ENCODE measurements at places on chromosomes 4 and X.

DNA sequence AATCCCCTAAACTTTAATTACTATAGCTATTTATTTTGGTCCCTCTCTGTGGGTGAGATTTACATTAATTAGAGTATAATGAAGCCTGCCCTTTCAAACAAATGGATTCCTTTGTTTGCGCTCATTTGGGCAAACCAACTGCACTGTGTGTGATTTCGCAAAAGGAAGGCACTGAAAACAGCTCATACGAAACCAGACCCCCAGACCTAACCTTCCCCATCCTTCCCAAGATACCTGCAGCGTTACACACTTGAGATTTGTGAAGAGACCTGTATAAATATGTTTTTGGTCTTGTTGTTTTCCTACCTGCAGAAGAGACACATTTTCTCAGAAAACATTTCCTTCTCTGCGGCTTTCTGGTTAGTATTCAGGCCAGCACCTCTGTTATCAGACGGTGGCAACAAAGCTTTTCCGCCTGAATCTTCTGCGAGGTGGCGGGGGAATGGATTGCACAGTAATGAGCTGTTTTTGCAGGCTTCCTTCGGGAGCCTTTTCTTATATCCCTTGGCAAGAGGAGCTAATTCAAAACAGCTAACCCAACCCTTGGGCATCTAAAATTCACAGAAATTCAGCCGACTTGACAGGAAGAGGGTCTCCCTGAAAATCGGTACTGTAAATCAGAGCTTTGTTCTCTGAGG lies 47.6 kb downstream of the CBLL2 start:
- no peak for DNase-seq

DNA sequence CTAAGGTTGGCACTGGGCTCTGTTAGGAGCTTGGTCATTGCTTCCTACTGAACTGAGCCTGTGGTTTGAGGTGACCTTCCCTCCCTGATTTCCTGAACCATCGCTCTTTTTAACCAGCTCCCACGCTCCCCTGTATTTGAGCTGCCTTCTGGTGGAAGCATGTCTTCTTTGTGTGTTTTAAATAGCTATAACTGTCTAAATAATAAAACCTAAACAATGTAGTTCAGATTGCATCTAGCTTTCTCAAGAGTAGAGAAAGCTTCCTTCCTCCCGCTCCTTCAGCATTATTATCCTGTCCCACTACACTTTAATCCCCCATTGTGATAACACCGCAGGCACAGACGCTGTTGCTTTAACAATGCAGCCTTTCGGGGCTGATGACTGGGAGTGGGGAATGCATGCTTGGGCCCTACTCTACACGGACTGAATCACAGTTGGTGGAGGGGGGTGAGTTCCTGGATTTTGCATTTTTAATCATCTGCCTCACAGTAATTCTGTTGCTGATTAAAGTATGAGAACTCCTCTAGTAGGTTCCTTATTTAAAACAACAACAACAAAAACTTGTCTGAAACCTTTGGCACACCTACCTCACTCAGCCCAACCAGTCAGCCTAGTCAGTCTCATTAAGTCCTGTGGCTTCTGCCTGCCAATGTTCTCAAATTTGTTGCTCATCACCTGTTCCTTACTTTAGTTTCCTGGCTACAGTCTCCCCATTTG lies 6.6 kb downstream of the SMS start:
- DNase-seq: no peak

GRCh38 chr4:47468706-47469365 lies 5.3 kb upstream of the COMMD8 start:
- DNase-seq: no peak

- DNase-seq: no peak
These were observed 59.2 kb downstream of the FSTL5 start for GRCh38 chr4:162104459-162105124.

GRCh38 chr4:14908635-14909034 lies 93.6 kb upstream of the CPEB2 start:
- peak; percentile 4 for DNase-seq

DNA sequence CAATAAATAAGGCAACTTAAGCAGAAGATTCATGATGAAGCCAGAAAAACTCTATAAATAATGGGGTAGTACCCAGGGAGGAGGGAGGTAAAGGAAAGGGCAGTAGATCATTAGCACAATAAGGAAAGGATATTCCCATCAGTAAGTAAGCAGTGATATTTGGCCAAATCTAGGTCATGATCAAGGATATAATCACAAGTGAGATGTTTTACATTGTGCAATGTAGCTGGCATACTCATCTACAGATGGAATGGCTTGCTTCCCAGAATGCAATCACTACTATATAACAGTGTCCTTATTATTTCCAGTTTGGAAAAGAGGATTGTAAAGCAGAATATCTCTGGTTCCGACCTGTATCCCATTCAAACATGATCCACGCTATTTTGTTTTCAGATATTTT lies 483.4 kb downstream of the RPA4 start:
- DNase-seq: peak; percentile 4

DNA sequence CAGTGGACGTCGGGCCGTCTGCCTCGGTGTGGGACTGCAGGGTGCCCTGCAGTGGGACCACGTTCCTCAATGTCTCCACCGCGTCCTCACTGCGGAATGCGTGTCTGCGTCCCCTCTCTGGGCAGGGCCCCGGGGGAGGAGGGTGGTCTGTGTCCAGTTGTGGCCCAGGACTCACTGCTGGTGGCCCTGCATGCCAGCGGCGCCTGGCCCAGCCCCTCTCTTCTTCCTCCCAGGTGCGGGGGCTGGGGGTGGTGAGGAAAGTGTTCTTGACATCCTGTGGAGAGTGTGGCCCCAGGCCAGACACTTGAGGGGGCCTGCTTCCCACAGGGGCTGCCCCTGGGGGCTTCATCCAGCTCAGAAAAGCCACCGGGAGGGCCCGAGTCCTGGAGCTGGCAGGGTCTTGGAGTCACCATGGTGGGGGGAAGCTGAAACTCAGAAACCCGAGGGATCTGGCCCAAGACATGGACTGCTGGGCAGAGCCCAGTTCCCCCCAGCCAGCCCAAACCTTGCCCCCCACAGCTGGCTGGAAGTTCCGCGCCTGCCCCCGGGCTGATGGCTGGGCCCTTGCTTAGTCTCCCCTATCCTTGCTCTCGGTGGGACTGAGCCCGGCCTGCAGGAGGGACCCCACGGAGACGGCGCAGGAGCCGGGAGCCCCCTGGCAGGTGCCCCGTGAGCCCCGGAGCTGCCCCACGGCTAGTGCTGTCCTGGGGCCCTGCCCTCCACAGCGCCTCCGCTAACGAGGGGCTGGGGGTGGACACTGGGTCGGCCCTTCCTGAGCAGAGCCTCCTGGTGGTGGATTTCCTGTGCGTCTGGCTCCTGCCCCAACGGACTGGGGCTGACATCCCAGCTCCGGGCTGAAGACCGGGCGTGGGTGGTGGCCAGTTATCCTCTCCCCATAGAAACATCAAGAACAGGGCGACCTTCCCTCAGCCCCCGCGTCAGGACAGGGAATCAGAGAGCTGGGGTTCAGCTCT lies 2.9 kb downstream of the DOK7 start:
- DNase-seq: no peak

DNA sequence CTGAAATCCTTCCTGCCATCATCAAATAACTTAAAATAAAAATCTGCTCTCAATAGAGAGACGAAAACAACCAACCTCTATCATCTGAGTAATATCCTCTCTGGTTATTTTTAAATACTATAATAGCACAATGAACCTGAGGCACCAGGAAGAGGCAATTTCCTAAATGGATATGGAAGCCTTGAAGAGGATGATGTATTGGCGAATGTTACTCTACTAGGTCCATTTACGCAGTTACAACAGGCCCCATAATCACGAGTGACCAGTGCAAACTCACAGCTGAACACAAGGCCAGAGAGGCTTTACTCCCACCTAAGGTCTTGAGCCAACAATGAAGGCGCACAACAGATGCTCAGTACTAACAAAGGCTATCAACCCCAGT lies 678.8 kb upstream of the NR3C2 start:
- no peak for DNase-seq

- DNase-seq: peak; percentile 15
These were observed 83.8 kb downstream of the GRID2 start for GRCh38 chr4:92387459-92388069.

DNA sequence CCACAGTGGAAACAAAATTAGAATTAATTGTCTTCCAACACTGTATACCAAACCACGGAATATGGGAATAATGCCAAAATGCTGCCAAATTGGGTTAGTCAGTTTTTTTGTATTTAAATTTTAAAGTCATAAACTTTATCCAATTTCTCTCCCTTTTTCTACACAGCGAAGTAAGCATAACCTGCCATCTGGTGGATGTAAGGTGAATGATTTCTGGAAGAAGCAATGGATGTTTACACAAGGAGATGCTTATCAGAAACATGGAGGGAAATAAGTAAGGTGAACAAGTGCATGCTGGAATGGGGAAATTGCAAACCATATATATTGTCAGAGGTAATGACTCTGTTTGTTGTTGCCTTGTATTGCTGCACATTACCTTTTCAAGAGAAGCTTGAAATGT lies 691.9 kb downstream of the TECRL start:
- no peak for DNase-seq

DNA sequence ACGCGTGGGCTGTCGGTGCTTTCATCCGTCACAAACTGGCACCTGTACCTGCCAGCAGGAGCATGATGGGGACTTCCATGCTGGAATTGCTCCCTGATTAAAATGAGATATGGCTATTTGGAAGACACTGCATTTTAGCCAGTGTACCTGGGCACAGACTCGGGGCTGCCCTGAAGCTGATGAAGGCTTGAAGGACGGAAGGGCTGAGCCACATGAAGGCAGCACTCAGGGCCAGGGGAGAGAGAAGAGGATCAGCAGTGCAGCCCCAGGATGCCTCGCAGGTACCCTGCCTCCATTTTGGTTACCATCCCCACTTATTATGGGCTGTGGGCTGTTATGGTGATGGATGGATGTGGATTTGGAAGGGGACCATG lies 79.0 kb downstream of the CRMP1 start:
- no peak for DNase-seq

DNA sequence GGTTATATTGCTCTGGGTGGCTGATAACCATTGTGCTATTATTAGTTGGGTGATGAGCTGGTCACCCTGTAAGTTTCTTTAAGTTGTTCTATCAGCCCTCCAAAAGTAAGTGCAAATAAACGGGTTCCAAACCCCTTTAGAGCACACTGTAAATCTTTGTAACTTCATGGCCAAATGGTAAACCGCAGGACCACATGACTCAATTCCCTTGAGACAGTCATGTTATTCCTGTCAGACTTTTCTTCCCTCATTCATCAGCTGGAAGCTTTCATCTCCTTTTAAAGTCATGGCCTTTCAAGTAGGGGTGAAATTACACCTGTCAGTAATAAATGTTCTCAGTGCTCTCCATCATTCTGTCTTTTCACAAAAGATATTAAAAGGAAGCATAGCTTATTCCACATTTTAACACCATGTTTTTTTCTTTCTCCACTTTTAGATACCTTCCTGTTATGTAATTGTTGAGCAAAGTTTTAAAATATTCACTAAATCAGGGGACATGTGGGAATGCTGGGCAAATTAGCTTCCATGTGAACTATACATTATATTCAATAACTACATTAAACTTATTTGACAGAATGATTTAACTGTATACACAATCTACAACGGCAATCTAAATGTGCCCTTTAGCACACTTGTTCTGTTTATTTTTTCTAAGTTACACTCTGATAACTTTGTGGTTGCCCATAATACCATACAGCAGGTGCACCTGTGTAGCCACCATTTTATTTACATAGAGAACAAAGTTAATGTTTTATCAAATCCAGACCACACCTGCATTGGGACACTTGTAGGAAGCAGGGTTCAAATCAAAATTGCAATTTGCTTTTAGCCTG lies 275.5 kb downstream of the CFAP299 start:
- peak; percentile 43 for DNase-seq

- DNase-seq: no peak
These were observed 480.2 kb downstream of the FAT4 start for GRCh38 chr4:125794989-125795388.

GRCh38 chr4:144449611-144450010 lies 196.3 kb upstream of the HHIP start:
- peak; percentile 3 for DNase-seq

DNA sequence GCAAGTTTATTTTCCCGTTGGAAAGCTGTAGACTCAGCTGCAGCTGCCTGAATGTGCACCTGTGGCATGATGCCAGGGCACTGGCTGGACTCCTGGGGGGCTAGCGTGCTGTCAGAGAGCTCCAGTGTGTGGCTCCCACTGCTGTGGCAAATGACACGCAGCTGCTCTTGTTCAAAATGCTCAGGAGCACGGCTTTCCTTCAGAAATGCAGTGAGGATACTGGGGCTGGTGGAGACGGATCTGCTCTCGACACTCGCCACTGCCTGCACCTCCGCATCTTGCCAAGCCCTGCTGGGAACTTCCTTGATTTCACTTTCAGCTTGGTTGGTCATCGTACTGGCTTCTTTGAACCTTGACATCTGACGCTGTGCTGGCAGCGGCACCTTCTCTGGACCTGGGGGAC lies 58.7 kb downstream of the GPRIN3 start:
- DNase-seq: no peak

DNA sequence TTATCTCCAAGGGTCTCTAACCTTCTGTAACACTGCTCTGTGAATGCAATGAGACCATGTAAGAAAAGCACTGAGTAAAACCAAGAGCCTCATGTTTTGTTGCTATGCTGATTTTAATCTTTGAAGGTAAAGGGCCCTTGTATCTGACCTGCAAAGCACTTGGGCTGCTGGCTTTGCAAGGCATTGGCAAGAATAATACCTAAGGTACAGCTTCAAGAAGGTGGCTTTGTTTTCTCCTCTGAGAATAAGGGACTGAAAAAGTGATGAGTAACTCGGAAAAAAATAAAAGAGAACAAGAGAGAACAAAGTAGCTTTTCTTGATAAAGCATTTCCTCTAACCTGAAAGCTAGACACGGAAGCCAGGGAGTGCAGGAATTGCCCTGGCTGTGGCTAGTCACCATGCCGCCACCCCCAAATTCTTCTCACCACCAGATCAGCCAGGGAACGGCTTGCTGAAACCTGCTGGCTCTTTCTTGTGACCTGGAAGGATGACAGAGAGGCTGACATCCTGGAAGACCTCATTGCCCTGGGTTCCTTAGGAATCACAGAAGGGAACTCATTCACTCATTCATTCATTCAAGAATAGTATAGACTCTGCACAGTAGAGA lies 41.8 kb upstream of the HS3ST1 start:
- no peak for DNase-seq

- no peak for DNase-seq
These were observed 91.5 kb downstream of the PJA1 start for GRCh38 chrX:69073721-69074120.

GRCh38 chr4:7344636-7345155 lies 90.0 kb downstream of the PSAPL1 start:
- DNase-seq: no peak

DNA sequence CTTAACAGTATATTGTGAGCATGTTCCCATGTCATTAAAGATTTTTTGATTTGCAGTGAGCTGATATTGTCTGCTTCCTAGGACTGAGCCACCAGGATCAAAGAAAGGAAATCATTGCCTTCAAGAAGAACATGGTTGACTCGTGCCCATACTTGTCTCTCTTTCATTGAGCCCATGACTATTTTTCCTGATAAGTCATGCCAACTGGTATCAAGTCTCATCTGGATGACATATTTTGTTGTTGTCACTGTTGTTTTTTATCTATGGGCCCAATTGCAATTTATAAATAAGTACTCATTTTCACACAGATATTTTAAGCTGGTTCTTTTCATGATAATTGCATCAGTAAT lies 10.2 kb upstream of the RHOH start:
- DNase-seq: no peak
